ENCODE measurements at places on chromosomes 6 and 20. TPM values are rescaled to one million over a fixed set of nuclear protein-coding genes. Genes with fewer than 3 reads are reported as not detected.

OR2H2 gene
- total RNA-seq, result not detected

NFS1 gene
- total RNA-seq, result 69.0 TPM

MYLK4 gene
- total RNA-seq, result 2.5 TPM

DNA sequence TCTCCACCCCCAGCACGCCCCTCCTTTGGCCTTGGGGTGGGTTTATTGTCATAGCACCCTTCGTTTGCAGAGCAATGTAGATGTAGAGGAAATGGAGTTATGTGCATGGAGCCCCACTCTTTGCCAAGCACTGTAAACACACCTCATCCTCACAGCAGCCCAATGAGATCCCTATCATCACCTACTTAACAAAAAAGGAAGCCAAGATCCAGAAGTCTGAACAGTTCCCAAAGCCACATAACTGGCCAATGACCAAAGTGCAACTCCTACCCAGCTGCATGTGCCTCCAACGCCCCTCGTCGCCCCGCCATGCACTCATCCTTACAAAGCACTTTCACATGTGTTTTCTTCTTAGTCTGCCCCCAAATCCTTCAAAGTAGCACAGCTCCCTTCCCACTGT is 21.8 kb upstream of the FOXQ1 start:
- H3K4me1 ChIP-seq, result no peaks in the 10 kb centered on the region
- DNase-seq, result no peak
- H3K36me3 ChIP-seq, result no peaks in the 10 kb centered on the region
- peaks cover 21% of the 10 kb centered on the region for H3K27me3 ChIP-seq
- H3K27ac ChIP-seq, result no peak overlapping the region

DNA sequence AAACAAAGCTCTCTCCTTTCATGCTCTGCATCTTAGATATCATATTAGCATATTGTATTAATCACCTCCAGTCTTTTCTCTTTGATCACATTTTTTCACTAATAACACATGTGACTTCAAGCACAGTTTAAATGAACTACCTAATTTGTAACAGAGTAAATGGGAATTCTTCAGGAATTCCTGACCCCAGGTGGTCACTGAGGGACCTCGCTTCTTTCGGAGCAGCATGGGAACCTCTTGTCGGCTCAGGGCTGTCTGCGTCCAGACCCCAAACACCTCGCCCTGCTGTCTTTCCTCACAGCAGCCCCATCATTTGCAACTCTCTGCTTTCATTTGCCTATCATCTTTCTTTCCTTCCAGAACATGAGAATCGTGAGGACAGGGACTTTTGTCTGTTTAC is 103.5 kb downstream of the DACT2 start:
- no peaks in the 10 kb centered on the region for H3K36me3 ChIP-seq
- H3K27ac ChIP-seq, result no peak overlapping the region
- no peak overlapping the region for H3K4me3 ChIP-seq
- DNase-seq, result no peak
- no peaks in the 10 kb centered on the region for H3K27me3 ChIP-seq
- no peaks in the 10 kb centered on the region for H3K4me1 ChIP-seq

- H3K27ac ChIP-seq, result no peak overlapping the region
- no peak overlapping the region for H3K4me3 ChIP-seq
- no peaks in the 10 kb centered on the region for H3K36me3 ChIP-seq
- DNase-seq, result no peak
These were observed 2.2 kb downstream of the C20orf173 start for GRCh38 chr20:35527122-35527769.

DNA sequence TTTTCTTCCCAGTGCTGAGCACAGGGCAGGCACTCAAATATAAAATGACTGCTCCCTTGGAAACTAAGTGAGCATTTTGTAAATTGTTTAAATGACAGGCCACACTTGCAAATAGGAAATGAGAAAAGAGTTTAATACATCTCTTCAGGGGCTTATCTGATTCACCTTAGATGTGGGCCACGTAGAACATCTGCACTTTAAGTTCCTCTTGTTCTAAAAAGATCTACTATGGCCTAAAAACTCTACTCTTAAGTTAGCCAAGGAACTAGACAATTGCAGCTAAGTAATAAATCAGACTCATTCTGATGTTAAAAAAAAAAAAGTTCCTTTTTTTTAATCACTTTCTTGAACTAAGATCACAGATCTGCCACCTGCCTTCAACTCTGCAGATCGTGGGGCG is 126.3 kb downstream of the KIF16B start:
- no peak for DNase-seq
- no peaks in the 10 kb centered on the region for H3K27me3 ChIP-seq
- H3K4me3 ChIP-seq, result no peak overlapping the region
- H3K27ac ChIP-seq, result no peak overlapping the region
- peaks cover 3% of the 10 kb centered on the region for H3K36me3 ChIP-seq
- peaks cover 12% of the 10 kb centered on the region for H3K4me1 ChIP-seq

- DNase-seq, result no peak
- no peaks in the 10 kb centered on the region for H3K27me3 ChIP-seq
- H3K4me3 ChIP-seq, result no peak overlapping the region
- H3K27ac ChIP-seq, result no peak overlapping the region
- no peaks in the 10 kb centered on the region for H3K36me3 ChIP-seq
These were observed 18.3 kb downstream of the KIF6 start for GRCh38 chr6:39706819-39707335.

DNA sequence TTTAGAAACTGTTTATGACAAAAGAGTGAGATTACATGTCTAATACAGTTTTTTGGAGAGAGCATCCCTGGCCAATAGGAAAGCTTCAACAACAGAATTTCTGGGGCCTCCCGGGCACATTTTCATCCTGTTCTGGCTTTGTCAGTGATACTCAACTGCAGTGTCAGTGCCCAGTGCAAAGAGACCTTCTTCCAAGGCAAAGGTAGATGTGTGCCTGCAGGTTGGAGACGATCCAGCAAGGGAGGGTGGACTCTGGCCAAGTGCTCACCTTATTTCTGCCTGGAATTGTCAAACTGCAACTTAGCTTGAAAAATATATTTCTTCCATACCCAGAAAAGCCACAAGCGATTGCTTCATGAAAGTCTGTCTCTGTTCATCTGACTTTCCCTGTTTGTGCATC is 211.6 kb upstream of the SNX9 start:
- H3K27me3 ChIP-seq, result no peaks in the 10 kb centered on the region
- no peak overlapping the region for H3K4me3 ChIP-seq
- peaks cover 7% of the 10 kb centered on the region for H3K4me1 ChIP-seq
- H3K36me3 ChIP-seq, result no peaks in the 10 kb centered on the region

DNA sequence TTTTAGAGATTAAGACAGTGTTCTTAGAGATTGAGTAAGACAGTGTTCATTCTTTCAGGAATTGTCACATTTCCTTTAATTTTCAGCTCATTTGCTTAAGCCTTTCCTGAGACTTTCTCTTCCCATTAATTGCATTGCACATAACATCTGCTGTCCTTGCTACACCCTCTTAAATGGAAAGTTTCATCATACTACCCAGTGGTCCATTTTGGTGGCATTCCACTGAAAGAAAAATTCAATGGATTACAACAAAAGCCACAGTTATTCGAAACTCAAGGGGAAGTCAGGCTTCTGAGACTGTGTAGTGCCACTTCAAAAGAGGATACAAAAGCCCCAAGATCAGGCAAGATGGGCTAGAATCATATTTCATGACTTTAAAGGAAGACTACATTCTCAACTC is 64.0 kb downstream of the RSPO3 start:
- no peak for DNase-seq
- no peaks in the 10 kb centered on the region for H3K4me1 ChIP-seq
- no peaks in the 10 kb centered on the region for H3K27me3 ChIP-seq
- H3K4me3 ChIP-seq, result no peak overlapping the region
- H3K27ac ChIP-seq, result no peak overlapping the region
- H3K36me3 ChIP-seq, result no peaks in the 10 kb centered on the region

DNA sequence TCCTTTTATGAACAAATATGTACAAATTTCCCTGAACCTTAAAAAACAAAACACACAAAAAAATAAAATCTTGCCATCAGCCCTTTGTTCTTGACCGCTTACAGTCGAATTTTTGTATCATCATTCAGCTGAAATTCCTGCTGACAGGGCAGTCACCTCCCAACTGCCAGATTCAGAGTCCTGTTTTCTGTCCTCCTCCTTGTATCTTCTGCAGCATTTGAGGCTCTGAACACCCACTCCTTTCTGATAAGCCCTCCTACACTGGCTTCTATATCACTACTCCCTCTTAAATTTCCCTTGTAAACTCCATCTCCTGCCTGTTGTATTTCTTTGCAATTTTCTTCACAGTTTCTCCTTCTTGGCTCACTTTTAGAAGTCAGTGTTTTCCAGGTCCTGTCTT is 77.8 kb upstream of the CCN6 start:
- no peaks in the 10 kb centered on the region for H3K36me3 ChIP-seq
- no peaks in the 10 kb centered on the region for H3K4me1 ChIP-seq
- H3K27ac ChIP-seq, result no peak overlapping the region

DNA sequence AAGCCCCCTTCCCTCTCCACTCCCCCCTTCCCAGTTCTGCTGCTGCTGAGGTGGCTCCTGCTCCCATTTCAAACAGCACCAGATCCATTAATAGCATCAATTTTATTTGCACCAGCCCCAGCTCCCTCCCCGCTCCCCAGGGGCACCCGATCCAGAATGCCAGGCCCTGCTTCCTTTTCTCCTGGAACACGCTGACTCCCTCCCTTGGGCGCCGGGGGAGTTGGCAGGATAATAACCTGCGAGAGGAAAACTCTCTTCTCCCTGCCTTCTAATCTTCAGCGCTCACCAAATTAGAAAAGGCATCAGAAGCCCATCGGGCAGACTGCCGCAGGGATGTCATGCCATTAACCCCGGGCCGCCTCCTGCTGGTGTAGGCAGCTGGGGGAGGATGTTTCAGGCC is 77.8 kb downstream of the NCR2 start:
- H3K36me3 ChIP-seq, result no peaks in the 10 kb centered on the region
- peaks cover 55% of the 10 kb centered on the region for H3K27me3 ChIP-seq
- no peak for DNase-seq
- H3K27ac ChIP-seq, result no peak overlapping the region

DNA sequence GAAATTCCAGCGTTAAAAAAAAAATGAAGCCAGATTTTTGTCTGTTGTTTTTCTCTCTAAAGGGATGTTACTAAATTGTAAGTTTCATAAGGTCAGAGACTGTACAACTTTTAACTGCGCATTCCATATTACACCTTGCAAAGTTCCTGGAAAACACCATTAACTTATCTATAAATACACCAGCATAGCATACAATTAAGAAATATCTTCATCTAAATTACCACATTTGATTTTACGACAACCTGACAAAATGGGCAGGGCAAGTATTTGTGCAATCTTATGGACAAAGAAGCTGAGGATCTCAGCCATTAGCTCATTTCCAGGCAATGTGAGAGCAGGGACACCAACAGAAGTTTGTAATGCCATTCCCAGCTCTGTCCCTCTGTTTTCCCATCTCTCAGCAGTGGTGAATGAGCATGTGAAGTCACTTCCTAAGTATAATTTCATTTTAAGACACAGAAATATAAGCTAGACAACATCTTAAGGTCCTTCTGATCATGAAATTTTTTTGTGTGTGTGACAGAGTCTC is 12.9 kb upstream of the GCM1 start:
- H3K36me3 ChIP-seq, result no peaks in the 10 kb centered on the region
- H3K27ac ChIP-seq, result no peak overlapping the region
- no peaks in the 10 kb centered on the region for H3K27me3 ChIP-seq
- no peaks in the 10 kb centered on the region for H3K4me1 ChIP-seq
- DNase-seq, result no peak

DNA sequence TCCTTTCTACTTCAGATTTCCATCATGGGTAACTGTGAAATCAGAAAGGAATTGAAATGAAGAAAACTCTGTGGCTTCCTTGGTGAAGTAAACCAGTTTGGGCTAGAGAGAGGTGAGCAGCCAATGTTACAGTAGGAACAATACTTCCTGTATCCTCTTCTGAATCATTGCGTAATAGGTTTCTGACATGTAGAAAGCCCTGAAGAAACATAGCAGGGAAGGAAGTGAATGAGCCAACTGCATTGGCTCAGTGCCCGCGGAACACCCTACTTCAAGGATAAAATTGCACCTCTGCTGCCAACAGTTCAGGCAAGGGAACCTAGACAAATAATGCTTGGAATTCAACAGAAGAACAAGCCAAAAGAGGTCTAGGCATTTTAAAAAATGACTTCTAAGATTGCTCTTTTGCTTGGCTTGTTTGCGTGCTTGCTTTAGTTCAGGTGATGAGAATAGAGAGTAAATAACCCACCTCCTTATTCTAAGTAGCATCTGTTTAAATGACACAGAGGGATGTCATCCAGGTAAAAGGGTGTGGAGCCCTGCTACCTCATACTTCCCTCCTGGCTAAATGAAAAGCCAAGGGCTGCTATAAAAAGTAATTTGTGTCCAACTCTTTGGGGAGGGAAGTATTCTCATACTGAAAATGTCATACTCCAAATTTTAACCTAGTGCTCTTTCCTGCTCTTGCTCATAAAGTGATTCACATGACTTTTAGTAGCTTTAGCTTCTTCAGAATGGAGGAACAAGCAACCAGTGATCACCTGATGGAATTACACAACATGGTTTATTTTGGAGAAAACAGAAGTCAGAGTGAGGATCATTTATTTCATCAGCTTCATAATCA is 30.0 kb upstream of the AKIRIN2 start:
- H3K27ac ChIP-seq, result peak overlapping the region; percentile 32
- H3K27me3 ChIP-seq, result no peaks in the 10 kb centered on the region
- no peak overlapping the region for H3K4me3 ChIP-seq
- DNase-seq, result peak; percentile 82

GRCh38 chr6:154001494-154002285 is 37.4 kb upstream of the OPRM1 start:
- no peaks in the 10 kb centered on the region for H3K27me3 ChIP-seq
- no peak overlapping the region for H3K4me3 ChIP-seq
- no peaks in the 10 kb centered on the region for H3K4me1 ChIP-seq

GRCh38 chr6:97917369-97917768 is 634.4 kb upstream of the MMS22L start:
- no peaks in the 10 kb centered on the region for H3K4me1 ChIP-seq
- no peak overlapping the region for H3K27ac ChIP-seq
- H3K36me3 ChIP-seq, result no peaks in the 10 kb centered on the region
- no peaks in the 10 kb centered on the region for H3K27me3 ChIP-seq
- no peak overlapping the region for H3K4me3 ChIP-seq

DNA sequence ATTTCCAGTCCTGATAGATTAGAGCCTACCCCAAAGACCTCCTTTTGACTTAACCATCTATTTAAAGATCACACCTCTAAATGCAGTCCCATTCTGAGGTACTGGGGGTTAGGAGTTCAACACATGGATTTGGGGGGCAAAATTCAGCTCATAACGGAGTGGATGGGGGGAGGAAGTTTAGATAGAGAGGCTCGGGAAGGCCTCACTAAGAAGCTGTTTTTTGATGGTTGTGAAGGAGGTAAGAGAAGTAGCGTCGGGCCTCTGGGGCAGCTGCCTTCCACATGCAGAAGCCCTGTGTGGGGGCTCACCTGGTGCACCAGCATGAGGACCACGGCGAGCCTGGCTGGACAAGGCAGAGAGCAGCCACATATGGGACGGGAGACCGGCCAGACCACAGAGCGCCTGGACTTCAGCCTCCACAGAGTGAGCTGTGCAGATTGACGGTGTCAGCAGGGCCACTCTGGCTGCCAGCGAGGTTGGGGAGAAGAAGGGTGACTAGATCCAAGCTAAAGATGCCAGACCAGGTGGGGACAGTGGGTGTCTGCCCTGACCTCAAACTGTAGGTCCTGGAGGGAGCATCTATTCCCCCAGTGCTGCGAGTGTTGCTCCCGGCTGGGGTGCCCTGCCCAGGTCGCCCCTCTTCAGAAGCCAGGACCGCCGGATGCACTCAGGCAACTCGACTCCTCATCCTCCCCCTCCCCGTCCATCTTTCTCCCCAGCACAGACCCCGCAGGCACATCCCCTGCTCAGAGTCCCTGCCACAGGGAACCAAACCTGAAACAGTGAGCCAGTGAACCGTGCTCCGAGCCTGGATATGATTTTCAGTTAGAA is 5.1 kb upstream of the SYNJ2 start:
- no peak overlapping the region for H3K4me3 ChIP-seq
- no peak overlapping the region for H3K27ac ChIP-seq
- H3K27me3 ChIP-seq, result no peaks in the 10 kb centered on the region
- no peak for DNase-seq
